ENCODE measurements at places on chromosomes 7 and 10.

GRCh38 chr10:104317269-104317710, 21.0 kb downstream of the ITPRIP start:
- no peak for DNase-seq

- no peak for DNase-seq
These were observed 2.3 kb downstream of the INPP5A start for GRCh38 chr10:132539894-132540293.

- no peak for DNase-seq
These were observed 22.8 kb downstream of the DNAJC1 start for GRCh38 chr10:21980691-21981090.

GRCh38 chr7:104976966-104977636, 36.9 kb upstream of the KMT2E start:
- no peak for DNase-seq

DNA sequence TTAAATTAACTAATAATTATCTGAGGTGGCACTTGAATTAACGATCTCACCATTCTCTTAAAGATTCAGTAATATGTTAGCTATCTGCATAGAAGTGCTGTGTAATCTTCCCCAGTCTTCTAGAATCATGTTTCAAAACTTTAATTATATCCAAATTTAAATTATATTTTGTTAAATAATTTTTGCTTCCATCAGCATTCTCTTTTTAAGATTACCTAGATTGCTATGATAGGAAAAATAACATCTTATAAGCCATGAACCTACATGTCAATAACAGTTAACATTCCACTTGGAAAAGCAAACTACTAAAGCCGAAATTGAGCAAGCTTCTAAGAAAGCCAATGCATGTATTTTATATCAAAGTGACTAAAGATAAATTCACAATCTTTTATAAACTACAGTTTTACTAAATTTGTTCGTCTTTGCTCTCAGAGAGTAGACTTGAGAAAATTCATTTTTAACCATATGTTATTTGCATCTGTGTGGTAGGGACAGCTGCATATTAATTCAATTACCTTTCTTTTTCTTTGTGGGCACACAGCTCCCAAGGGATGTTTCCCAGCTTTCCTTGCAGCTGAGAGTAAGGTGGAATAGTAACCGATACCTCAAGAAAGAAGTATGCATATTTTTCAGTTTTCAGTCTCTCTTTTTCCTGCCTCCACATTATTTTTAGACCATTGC, 105.4 kb upstream of the ABCB5 start:
- DNase-seq: no peak

DNA sequence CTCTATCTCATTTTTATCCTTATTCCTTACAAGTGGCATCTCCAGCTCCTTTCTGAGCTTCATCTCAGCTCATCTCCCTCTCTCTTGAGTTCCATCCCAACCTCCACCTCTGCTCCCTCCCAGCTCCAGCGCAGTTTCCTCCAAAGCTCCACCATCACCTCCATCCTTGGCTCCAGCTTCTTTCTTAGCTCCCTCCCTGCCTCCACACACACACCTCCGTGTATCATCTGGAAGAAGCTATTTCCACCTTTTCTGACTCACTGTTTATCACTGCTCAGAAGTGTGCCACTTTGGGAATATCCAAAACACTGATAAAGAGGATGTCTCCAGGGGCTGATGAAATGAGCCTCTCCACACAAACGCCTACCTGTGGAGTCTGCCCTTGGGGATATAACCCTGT, 481.4 kb downstream of the PTPRN2 start:
- DNase-seq: no peak

- DNase-seq: no peak
These were observed 114.6 kb downstream of the GNAI1 start for GRCh38 chr7:80249184-80249583.

DNA sequence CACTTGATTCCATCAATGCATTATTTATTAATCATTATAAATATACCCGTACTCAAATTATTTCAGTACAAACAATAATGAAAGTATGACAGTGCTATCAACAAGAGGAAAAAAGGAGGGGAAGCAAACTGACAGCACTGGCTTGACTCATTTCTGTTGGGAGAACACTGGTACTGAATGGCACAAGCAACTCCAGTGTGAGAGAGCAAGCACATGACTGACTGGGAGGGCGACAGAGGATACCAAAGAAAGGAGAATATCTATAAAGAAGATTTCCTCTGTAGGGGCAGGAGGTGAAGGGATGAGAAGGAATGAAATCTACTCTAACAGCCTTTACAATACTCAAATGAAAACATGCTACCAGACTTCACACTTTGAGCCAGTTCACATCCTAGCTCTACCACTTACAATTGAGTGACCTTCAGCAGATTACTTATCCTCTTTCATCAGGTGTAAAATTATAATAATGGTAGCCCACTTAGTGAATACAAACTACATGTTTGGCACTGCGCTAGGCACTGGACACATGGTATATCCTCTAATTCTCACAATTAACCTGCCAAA, 1.5 kb downstream of the USP54 start:
- no peak for DNase-seq

GRCh38 chr10:69224862-69225657, 4.9 kb downstream of the HKDC1 start:
- no peak for DNase-seq

DNA sequence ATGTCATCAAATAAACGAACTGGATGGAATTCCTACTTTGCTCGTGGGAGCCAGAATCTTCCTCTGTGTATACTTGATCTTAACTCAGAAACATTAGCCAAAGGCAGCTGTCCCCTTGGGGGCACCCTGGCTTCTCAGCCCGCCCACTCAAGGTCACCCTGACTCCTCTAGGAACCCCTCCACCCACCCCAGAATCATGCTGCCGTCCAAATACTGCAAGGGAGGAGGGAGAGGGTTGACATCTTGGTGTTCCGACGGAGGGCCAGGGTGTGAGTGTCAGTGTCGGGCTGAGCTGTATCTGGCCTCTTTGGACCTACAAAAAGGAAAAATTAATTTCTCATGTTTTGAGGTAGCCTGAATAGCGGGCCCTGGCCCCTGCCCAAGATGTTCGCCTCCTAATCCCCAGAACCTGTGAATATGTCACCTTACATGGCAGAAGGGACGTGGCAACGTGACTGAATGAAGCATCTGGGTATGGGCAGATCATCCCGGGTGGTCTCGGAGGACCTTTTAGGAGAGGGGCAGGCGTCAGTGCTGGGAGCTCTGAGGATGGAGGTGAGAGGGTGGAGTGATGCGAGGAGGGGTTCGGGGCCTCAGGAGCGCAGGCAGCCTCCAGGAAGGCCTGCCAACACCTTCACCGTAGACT, 40.5 kb upstream of the RBM33 start:
- DNase-seq: no peak

- no peak for DNase-seq
These were observed 1.6 kb downstream of the ZNF746 start for GRCh38 chr7:149495785-149496641.

DNA sequence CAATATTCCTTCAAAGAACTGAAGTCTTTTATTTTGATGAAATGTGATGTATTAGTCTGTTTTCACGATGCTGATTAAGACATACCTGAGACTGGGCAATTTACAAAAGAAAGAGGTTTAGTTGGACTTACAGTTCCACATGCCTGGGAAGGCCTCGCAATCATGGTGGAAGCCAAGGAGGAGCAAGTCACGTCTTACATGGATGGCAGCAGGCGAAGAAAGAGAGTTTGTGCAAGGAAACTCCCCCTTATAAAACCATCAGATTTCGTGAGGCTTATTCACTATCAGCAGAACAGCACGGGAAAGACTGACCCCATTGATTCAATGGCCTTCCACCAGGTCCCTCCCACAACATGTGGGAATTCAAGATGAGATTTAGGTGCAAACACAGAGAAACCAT, 750.3 kb upstream of the KCND2 start:
- DNase-seq: no peak

GRCh38 chr7:130850956-130851355, 116.9 kb upstream of the KLF14 start:
- no peak for DNase-seq

- DNase-seq: no peak
These were observed 35.1 kb upstream of the GRID1 start for GRCh38 chr10:86401588-86402282.

DNA sequence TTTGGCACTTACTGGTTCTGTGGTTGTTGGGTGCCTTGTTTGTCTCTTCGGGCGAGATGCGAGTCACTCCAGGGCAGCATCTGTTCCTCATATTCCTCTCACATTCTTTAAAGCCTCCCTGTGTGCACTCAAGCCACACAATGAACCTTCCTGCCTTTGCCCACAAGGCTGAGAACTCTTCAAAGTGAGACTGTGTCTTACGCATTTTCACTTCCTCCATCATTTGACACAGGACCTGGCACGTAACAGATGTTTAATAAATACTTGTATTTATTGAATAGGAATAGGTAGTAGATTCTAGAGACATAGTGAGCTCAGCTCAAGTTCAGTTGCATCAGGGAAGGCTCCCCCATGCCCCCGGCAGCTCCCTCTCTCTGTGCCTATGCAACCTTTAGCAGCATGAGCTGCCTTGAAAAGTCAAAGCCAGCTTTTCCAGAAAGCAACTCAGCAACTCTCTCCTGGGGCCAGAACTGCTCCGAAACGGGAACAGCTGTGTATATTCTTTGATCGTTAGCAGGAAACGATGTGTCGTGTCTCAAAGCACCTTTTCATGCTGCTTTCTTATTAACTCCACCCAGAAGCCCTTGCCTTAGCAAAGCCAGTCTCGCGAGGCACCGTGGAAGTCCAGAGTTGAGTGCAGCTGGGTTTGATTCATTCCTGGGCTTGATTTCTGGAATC, 97.5 kb downstream of the PFKFB3 start:
- DNase-seq: no peak

DNA sequence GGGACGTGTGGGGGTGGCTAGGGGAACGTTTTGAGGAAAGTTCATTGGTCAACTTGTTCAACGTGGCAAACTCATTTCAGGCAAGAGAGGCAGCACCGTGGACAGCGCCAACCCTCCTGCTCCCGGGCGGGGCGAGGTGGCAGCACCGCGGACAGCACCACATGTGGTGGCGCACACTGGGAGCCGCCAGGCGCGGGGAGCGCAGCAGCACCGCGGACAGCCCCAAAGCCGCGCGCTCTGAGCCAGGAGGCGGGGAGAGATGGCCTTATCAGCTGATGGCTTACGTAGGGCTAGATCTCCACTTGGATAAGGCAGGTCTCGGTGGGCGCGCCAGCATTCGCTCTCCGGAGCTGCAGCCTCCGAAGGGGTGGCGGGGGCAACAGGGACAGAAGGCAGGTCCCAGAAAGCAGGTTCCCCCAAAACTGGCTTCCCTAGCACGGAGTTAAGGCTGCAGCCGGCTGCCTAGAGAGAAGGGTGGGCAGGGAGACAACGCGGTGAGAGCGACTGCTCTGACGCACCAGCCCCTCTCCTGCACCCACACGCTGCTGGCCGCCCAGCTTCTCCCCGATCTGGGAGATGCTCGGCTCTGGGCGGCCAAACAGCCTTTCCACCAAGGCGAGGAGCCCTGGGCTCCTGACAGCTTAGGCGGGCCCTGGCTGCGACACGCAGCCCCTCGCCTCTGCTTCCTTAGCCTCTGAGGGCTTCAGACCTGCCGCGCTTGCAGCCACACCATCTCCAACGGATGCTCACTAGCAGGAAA, at the start of gene HTR5A:
TSS of gene HTR5A (plus strand) at position 333 of the 760 bp plus-strand sequence. CDS start 576 bp downstream, outside the sequence.
- peak; percentile 63 for DNase-seq

- no peak for DNase-seq
These were observed 21.0 kb downstream of the DOCK4 start for GRCh38 chr7:112185005-112185834.

- no peak for DNase-seq
These were observed 74.8 kb downstream of the ZEB1 start for GRCh38 chr10:31393844-31394243.

DNA sequence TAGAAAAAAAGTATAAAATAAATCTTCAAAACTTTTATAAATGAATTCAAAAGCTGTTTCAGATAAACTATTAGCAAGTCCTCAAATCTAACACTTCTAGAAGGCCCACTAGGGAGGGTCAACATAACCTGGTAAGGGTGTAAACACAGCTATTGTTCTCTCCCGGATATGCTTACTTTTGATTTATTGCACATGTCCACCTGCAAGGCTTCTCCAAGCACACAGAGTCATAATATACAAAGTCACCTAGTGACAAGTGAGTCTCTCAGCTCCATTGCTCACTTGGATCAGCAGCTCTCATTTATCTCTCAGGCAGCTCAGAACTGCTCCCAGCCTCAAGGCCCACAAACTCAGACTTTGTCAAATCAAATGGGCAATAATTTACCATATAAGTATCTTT, 44.0 kb upstream of the COL1A2 start:
- no peak for DNase-seq

GRCh38 chr7:1555813-1556543, at the start of gene TMEM184A:
Gene TMEM184A (minus strand): TSS chr7:1556205. CDS start chr7:1555484, 721 bp downstream.
- DNase-seq: peak; percentile 29

GRCh38 chr7:127485482-127485881, 93.0 kb upstream of the ZNF800 start:
- DNase-seq: no peak

GRCh38 chr7:150842018-150842417, 10.3 kb upstream of the AOC1 start:
- no peak for DNase-seq

GRCh38 chr7:147308539-147308938, 1191.9 kb downstream of the CNTNAP2 start:
- DNase-seq: no peak

DNA sequence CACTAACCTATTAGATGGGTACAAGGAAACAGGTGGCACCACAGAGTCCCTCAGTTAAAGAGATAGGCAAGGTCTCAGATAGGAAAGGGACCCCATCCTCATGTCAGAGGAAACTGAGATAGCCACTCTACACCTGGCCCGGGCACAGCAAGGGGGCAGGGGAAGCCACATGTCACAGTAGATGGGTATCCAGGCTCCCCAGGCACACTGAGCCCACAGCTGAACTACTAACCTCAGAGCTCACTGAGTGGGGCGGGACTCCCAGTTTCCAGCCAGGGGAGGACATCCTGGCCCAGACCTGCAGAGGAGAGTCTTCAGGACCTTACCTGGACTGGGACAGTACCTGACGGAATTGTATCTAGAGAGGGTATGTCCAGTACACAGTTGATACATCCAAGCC, 3.7 kb upstream of the CDHR1 start:
- no peak for DNase-seq

GRCh38 chr7:1851721-1852516, 181.8 kb downstream of the ELFN1 start:
- DNase-seq: no peak

- no peak for DNase-seq
These were observed 49.1 kb upstream of the FAM20C start for GRCh38 chr7:143145-143751.

DNA sequence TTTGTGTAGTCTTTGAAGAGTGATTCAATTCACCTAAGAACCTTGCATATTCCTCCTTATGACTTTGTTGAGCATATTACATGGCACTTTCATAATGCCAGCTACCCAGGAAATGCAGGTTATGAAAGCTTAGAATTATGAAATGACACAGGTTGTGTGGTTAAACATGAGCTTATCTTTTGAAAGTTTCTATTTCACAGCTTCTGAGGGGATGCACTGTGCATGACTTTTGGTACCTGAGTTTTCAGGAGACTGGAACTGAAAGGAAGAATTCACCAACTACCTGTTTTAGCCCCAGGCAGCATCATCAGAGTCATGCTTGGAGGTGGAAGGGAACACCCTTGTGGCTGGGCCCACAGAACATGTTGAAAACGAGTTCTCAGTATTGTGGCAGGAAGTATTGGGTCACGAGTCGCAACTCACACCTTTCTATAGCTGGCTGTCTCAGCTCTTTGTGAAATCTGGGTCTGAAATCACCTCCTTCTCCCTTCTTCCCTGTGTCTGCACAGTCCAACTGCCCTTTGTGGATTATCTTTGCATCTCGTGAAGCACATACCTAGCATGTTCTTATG, 228.2 kb downstream of the PTEN start:
- peak; percentile 38 for DNase-seq
